ENCODE measurements at places on chromosomes 2 and 18.

DNA sequence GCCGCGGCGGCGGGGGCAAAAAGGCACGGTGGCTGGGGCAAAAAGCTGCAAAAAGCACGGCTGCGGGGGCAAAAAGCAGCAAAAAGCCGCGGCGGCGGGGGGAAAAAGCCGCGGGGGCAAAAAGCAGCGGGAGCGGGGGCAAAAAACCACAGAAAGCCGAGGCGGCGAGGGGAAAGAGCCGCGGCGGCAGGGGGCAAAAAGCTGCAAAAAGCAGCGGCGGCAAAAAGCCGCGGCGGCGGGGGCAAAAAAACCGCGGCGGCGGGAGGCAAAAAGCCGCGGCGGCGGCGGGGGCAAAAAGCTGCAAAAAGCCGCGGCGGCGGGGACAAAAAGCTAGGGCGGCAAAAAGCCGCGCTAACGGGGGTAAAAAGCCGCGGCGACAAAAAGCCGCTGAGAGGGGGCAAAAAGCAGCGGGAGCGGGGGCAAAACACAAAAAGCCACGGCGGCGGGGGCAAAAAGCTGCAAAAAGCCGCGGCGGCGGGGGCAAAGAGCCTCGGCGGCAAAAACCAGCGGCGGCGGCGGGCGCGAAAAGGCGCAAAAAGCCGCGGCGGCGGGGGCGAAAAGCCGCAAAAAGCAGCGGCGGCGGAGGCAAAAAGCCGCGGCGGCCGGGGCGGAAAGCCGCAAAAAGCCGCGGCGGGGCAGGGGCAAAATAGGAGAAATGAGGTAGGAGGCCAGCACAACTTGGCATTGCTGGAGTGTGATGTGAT, 123.4 kb downstream of the ANKRD30BL start:
- DNase-seq, result no peak

- no peak for DNase-seq
Measured at GRCh38 chr18:3799515-3799914, 349.5 kb downstream of the TGIF1 start.

DNA sequence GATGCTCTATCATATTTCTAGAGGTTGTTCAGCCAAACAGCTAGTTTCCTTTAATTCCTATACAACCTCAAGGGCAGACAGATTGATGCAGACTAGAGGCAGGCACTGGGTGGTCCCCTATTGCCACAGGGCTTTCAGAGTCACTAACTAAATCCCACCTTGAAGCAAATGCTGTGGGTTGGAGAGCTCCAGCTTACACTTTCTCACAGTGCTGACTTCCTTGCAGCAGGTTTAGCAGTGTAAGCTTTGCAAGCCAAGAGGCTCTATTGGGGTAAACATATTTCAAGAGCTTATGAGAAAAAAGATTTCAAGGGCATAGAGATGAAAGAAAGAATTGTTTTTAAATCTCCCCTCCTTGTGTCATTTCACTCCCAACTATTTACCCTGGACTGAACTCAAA, 366.5 kb upstream of the CRIM1 start:
- no peak for DNase-seq

DNA sequence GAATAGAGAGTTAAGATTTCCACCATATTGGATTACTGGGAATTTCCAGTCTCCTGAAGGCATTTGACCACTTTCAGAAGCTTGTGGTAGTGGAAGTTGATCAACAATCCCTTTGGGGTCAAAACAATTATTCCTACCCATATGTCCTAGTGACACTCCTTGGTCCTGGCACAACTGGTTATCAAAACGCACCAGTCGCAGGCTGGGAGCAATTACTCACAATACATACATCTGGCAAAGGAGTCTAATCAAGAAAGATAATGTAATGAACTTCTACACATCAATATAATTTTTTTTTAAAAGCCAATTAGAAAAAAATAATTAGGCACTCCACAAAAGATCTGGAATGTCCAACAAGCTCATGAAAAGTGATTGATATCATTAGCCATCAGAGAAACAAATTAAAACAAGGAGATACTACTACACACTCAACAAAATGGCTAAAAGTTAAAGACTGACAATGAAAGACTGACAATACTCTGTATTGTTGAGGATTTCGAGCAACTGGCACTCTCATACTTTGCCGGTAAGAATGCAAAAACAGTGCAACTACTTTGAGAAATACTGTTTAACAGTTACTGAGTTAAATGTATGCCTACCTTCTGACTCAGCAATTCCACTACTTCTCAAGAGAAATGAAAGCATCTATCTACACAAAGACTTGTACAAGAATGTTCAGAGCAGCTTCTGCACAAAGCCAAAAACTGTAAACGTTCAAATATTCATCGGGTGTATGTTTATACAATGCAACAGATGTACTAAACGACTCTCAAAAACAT, 2.0 kb downstream of the INO80C start:
- no peak for DNase-seq

DNA sequence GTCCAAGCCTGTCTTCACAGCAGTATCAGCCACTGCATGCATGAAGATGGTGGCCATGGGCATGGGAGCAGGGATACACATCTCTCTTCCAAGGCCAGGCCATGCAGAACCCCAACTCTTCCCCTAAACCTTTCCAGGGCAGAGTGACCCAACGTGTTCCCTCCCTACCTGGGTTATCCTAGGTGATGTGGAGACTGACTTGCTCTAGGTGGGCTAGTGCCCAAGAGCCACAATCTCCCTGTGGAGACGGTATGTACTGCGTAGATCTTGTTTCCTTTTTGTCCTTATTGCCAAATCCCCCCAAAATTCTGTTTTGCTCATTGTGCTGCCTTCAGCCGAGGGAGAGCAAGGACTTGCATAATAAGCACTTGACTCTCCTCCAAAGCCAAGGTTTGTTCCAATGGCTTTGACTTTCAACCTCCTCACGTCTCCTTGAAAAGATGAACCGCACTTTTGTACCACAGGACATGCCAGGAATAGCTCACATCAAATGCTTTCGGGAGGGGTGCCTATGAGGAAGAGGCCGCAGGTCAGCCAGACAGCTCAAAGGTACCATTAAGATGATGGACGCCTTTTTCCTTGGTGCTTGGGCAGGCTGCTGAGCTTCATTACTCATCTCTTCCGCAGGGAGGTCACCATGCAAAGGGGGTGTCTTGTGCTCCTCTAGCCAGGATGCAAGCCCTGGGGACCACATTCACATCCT, 76.2 kb upstream of the GLI2 start:
- DNase-seq, result no peak

- no peak for DNase-seq
Measured at GRCh38 chr2:8918412-8918811, 81.0 kb upstream of the KIDINS220 start.

- no peak for DNase-seq
Measured at GRCh38 chr2:191200910-191201309, 44.3 kb upstream of the MYO1B start.

GRCh38 chr18:38450876-38451275, 885.3 kb upstream of the CELF4 start:
- DNase-seq, result no peak

DNA sequence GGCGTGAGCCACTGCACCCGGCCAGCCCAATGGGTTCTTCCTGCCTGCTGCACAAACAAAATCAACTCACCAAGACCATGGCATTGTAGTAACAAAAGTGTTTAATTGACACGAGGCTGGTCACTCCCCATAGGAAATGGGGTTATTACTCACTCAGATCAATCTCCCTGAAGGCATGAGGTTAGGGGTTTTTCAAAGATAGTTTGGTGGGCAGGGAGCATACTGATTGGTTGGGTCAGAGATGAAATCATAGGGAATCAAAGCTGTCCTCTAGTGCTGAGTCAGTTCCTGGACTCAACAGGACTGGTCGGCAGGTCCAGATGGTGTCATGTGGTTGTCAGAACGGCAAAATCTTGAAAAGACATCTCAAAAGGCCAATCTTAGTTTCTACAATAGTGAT, 122.1 kb downstream of the TMEM17 start:
- DNase-seq, result no peak

DNA sequence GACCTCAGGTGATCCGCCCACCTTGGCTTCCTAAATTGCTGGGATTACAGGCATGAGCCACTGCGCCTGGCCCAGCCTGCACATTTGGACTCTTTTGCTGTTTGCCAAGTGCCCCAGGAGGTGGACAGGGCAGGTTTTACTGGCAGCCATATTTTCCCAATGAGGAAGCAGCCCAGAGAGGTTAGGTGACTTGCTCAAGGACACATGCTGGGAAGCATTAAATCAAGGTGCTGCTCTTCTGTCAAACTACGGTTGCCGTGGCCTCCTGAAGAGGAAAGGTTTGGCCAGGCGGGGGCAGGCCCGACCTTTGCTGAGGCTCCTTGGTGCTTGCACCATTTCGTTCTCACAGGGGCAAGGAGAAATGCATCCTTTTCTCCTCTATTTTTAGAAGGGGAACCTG, 44.0 kb downstream of the DNMT3A start:
- no peak for DNase-seq

- DNase-seq, result no peak
Measured at GRCh38 chr2:7071154-7071553, 153.9 kb downstream of the RNF144A start.

DNA sequence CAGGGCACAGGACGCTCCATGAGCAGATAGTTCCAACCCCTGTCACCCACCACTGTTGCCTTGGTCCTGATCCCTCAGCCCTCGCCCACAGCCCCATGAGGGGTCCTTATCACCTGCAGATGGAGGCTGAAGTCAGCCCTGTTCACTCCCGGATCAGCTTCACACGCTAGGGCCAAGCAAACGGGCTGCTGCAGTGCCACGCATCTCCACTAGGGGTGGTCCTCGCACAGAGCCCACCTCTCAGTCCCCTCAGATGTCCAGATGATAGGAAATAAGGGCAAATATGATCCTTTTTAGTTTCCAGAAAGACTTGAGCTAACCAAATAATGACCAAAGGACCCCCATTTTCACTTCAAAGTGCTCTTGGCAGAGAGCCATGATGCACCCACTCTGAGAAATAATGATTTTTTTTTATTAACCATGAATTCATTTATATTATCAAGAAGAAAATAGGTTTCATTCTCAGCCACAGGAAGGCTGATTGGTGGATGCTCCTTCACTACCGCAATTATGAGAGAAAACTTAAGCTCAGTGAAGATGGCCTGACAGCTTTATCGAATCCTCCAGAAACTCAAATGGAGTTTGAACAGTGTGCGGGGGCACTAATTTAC, 71.9 kb upstream of the KLHL29 start:
- DNase-seq, result no peak

- no peak for DNase-seq
Measured at GRCh38 chr2:222673883-222674282, 2.4 kb downstream of the MOGAT1 start.

DNA sequence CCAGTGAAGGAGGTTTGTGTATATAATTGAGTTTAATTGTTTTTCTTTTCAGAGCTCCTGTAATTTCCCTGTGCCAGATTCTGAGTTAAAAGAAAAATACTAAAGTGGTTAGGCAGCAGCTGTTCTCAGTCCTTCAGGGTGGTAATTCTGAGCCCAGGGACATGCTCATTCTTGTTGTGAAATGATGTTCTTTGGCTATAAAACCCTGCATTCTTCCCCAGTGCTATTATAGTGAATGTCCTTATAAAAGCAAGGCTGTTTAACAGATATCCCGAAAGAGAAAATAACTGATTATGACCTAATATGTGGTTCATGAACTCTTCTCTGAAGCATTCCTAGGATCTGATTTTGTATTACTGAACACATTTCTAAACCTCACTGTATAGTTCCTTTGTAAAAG, 34.0 kb downstream of the ADAM23 start:
- DNase-seq, result no peak

- DNase-seq, result no peak
Measured at GRCh38 chr18:76346490-76347130, 148.4 kb downstream of the ZNF516 start.

DNA sequence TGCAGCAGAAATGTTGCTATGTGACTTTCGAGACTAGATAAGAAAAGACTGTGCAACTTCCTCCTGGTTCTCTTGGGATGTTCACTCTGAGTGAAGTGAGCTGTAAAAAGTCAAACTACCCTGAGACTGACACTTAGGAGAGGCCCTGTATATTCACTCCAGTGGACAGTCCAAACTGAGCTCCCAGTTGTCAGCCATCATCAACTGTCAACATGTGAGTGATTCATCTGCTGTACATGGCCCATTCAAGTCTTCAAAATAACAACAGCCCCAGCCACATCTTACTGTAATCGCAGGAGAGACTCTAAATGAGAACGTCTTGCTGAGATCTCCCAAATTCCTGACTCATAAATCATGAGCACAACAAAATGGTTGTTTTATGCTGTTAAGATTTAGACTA, 8.5 kb upstream of the UNC80 start:
- DNase-seq, result no peak

GRCh38 chr2:224532441-224532840, 52.7 kb downstream of the CUL3 start:
- no peak for DNase-seq

DNA sequence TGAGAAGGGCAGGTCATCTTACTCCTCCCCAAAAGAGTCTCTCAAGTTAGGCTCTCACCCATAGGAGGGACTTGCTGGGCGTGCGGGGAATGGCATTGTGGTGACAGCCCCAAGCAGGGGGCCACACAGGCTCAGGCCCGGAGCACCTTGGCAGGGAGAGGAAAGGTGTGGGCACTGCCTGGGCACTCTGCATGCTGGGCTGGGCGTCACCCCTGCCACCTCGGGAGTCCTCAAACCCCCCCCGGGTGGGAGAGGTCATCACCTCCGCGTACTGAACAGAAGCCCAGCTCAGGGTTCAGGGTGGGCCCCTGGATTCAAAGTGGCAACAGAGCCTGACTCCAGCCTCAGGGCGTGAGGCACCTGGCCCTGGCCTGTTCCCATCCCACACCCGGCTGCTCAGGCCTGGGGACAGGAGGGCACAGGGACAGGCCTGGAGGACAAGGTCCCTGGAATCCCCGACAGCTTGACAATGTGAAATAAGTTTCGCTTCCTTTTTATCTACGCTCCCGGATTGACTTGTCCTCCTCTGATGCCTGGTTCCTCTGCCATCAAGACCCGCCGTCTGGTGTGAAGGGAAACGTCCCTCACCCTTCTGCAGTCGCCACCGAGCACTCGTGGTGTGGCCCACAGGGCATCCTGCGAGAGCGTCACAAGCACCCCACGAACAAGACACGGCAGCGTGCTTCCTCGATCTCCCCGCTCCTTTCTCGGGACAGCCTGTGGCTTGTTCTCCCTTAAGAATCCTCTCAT, 97.8 kb downstream of the HDAC4 start:
- DNase-seq, result no peak
